Aortic smooth muscle cell (primary cell): ENCODE measurements at places on chromosomes 2 and 18. TPM values are rescaled to one million over a fixed set of nuclear protein-coding genes. Genes with fewer than 3 reads are reported as not detected.

Gene APCDD1
- total RNA-seq, result 0.79 and 4.4 TPM in 2 replicates

Gene SERPINB12
- not detected in 2 replicates for total RNA-seq

Gene PSMA8
- not detected in 2 replicates for total RNA-seq

Gene UGT1A8
- total RNA-seq, result not detected in 2 replicates

Gene SGO2
- total RNA-seq, result 6.0 and 10.0 TPM in 2 replicates

Gene GRHL1
- 0.19 and 0.26 TPM in 2 replicates for total RNA-seq

Gene SLC4A5
- total RNA-seq, result under 0.01 and 0.31 TPM in 2 replicates
